Vagina (tissue), 2 donors: ENCODE measurements at places on chromosomes 1 and 21. TPM values are rescaled to one million over a fixed set of nuclear protein-coding genes. Genes with fewer than 3 reads are reported as not detected.

DNA sequence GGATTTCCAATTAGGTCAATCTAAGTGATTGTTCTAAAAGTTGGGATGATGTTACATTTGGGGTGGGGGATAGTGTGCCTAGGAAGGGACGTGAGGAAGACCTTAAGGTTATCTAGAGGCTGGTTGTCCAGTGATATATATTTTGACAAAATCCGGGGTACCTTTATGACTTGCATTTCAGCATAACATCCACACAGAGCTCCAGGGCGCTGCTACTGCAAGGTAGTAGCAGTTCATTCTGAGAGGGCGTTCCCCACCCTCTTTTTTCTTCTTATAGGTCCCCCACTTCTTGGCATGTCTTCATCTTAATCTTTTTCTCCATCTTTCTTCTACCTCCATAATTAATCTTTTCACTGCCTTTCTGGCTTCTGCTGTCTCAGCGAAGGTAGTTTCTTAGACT, 161.9 kb downstream of the CACNA1E start:
- H3K27ac ChIP-seq = no peak overlapping the region
- H3K4me3 ChIP-seq = no peak overlapping the region
- no peak for DNase-seq
- H3K27me3 ChIP-seq = no peaks in the 10 kb centered on the region
- no peaks in the 10 kb centered on the region for H3K36me3 ChIP-seq

AK5 gene
- total RNA-seq = 6.9 TPM

DNA sequence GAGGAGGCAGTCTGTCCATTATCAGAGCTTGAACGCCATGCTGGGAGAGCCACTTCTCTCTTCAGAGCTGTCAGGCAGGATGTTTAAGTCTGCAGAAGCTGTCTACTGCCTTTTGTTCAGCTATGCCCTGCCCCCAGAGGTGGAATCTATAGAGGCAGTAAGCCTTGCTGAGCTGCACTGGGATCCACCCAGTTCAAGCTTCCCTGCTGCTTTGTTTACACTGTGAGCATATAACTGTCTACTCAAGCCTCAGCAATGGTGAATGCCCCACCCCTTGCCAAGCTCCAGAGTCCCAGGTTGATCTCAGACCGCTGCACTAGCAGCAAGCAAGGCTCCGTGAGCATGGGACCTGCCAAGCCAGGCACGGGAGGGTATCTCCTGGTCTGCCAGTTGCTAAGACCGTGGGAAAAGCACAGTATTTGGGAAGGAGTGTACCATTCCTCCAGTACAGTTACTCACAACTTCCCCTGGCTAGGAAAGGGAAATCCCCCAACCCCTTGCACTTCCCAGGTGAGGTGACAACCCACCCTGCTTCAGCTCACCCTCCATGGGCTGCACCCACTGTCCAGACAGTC, 32.5 kb downstream of the RGS13 start:
- no peak overlapping the region for H3K4me3 ChIP-seq
- no peak for DNase-seq
- no peaks in the 10 kb centered on the region for H3K36me3 ChIP-seq

DNA sequence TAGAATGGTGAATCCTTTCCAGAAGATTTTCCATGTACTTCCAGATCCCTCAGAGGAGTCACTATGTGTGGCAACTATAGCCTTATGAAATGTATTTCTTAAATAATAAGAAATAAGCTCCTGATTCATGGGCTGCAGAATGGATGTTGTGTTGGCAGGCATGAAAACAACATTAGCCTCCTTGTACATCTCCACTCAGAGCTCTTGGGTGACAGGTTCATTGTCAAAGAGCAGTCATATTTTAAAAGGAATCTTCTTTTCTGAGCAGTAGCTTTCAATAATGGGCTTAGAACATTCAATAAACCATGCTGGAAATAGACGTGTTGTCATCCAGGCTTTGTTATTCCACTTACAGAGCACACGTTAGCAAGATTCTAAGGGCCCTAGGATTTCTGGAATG, 96.6 kb downstream of the CDC7 start:
- no peaks in the 10 kb centered on the region for H3K4me1 ChIP-seq
- no peak for DNase-seq
- no peaks in the 10 kb centered on the region for H3K27me3 ChIP-seq

DNA sequence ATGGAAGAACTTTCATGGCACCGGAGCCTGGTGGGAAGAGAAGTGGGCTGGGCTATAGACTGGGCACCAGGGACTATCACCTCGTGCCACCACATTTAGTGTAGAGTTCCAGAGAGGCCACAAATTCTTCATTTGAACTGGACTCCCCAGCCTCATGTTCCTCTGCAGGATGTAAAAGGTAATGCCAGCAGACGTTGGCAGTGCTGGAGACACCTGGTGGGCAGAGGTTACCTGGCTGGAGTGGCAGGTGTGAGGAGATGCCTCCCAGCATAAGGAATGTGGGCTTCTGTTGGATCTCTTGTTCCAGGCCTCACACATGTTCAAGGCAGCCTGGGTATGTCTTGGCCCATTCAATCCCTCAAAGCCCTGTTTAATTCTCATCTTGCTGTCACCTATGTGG, 35.2 kb downstream of the TEX35 start:
- no peak overlapping the region for H3K27ac ChIP-seq
- DNase-seq = no peak
- H3K27me3 ChIP-seq = no peaks in the 10 kb centered on the region
- no peak overlapping the region for H3K4me3 ChIP-seq

OLIG2 gene
- total RNA-seq = not detected
